NB4 (cell line): ENCODE measurements at places on chromosomes 7 and 10.

DNA sequence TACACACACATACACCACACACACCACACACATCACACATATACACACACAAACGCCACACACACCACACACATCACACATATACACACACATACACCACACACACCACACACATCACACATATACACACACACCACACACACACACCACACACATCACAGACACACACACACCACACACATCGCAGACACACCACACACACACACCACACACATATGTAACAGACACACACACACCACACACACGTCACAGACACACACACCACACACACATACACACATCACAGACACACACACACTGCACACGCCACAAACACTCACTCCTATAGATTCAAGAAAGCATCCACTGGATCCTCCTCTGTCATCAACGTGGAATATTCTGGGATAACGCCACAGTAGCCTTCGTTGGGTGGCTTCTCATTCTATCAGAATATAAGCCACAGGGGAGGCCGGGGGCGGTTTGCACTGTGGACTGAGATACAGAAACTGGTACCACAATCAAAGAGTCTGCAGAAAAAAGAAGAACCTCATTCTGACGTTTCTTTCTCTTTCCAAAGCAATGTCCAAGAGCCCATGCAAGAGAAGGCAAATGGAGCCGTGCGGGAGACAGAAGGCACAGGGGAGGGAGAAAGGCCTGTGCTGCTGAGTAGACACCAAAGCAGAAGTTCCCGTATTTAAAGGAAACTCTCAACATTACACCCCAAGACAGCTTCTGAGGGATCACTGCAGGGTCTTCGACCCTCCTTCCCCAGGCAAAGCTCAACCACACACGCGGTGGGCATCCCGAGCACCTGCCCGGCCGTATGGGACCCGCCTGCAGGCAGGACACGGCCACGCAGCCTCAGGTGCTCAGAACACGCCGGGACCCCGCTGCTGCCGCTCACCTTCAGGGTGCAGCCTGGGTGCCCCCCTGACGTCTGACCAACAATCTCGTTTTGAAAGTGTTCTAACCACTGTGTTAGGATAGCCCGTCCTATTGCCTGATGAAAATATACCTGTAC, 321.2 kb downstream of the DNAJB6 start:
- peak; percentile 86 for DNase-seq

GRCh38 chr7:110800984-110801383, 289.9 kb upstream of the LRRN3 start:
- no peak for DNase-seq

- no peak for DNase-seq
Measured at GRCh38 chr10:97836446-97836845, 13.2 kb upstream of the GOLGA7B start.

- DNase-seq: no peak
Measured at GRCh38 chr7:133948588-133948987, 178.6 kb upstream of the LRGUK start.

GRCh38 chr7:7176406-7177043, 5.8 kb upstream of the C1GALT1 start:
- DNase-seq: peak; percentile 70

- peak; percentile 68 for DNase-seq
Measured at GRCh38 chr10:84008878-84009277, 130.4 kb upstream of the GHITM start.

DNA sequence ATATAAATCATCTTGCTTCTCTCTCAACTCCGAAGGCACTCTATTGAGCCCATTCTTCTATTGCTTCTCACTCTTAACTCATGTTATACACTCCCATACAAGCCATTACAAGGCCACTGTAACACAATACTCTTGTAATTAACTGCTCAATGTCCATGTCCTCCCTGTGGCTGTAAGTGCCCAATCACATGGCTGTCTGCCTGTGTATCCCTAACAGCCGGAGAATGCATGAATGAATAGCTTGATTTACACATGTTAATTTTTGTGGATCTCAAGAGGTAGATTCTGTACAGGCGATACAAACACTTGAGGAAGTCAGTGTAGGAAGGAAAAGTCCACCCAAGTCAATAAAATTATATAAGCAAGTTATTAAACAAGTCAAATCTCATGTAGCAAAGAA, 215.6 kb downstream of the DOCK4 start:
- DNase-seq: no peak

GRCh38 chr10:42488416-42488815, 150.0 kb downstream of the ZNF33B start:
- DNase-seq: no peak

- DNase-seq: no peak
Measured at GRCh38 chr10:3452173-3452626, 279.6 kb upstream of the PITRM1 start.

DNA sequence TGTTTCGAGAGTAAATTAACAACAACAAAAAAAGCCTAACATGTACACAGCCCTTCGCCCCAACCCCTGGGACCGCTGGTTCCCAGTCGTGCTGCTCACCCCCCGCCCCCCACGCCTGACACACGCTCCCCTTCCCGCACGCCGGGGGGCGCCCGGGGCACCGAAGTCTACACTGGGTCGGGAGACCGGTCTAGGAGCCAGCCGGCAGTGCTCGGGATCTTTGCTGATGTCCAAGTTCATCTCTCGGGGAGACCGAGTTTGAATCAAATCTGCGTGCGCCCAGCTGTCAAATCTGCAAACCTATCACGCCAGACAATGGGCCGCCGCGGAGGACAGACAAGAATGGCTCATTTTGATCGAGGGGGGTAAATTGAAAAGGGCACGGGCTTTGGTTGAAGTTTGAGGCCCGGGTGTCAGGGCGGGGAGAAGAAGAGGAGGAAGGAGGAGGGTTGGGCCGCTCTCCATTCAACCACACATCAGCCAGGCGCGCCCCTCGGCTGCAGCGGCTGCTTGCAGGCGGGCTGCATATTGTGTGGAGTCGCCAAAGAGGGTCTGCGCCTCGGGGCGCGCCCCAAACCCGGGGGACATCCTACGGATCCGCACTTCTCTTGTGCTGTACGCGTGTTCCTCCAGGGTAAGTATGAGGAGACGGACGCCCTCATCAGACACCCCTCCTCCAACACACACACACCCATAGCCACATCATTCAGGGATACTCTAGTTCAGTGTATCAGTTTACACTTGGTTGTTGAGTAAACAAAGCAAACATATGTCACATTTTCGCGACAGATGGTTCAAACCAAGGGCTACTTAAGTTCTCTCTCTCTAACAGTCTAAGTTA, 1.3 kb upstream of the GFRA1 start:
- DNase-seq: no peak
